WTC11 (cell line): ENCODE measurements at places on chromosomes 16 and 17. TPM values are rescaled to one million over a fixed set of nuclear protein-coding genes. Genes with fewer than 3 reads are reported as not detected.

Gene ADAMTS18
- 0.17 to 0.94 TPM (median 0.23 TPM) in 3 replicates for total RNA-seq

Gene LONP2
- total RNA-seq, result 28.4 to 32.4 TPM (median 30.9 TPM) in 3 replicates

Gene CTRB2
- 5.8 to 11.8 TPM (median 6.8 TPM) in 3 replicates for total RNA-seq

Gene TOM1L1
- 52.8 to 58.5 TPM (median 57.0 TPM) in 3 replicates for total RNA-seq

Gene KRT32
- not detected in 3 replicates for total RNA-seq
